ENCODE measurements at places on chromosomes 2 and 18. TPM values are rescaled to one million over a fixed set of nuclear protein-coding genes. Genes with fewer than 3 reads are reported as not detected.

The LRATD1 gene
- total RNA-seq, result 3.6 TPM

The HOXD13 gene
- not detected for total RNA-seq

- no peak for DNase-seq
Observed at GRCh38 chr2:24434541-24434940, 56.5 kb upstream of the NCOA1 start.

DNA sequence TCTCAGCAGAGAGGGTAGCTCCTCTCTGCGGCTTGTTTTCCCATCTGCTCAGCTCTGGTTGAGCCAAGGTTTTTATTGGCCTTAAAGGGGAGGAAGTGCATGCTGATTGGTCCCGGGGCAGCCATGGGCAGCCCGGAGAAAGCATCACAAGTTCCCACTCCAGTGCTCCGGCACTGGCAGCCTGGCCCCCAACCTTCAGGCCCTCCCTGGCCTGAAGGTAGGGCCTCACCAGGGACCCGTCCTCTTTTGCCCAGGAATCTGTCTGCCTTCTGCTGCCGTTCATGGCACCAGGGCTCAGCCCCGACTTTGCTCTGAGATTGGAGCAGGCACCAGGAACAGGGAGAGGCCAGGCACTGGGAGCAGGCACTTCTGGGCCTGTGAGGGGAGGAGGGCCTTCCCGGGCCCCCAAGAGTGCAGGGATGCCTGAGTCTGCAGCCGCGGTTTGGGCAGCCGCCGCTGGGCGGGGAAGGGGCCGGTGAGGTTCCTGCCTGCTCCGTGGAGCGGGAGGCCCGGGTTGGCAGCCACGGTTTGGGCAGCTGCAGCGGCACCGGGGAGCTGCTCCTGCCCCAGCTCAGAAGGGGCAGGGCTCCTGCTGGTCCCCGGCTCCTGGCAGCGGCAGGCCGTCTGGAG lies 17.5 kb upstream of the ILKAP start:
- DNase-seq, result no peak

DNA sequence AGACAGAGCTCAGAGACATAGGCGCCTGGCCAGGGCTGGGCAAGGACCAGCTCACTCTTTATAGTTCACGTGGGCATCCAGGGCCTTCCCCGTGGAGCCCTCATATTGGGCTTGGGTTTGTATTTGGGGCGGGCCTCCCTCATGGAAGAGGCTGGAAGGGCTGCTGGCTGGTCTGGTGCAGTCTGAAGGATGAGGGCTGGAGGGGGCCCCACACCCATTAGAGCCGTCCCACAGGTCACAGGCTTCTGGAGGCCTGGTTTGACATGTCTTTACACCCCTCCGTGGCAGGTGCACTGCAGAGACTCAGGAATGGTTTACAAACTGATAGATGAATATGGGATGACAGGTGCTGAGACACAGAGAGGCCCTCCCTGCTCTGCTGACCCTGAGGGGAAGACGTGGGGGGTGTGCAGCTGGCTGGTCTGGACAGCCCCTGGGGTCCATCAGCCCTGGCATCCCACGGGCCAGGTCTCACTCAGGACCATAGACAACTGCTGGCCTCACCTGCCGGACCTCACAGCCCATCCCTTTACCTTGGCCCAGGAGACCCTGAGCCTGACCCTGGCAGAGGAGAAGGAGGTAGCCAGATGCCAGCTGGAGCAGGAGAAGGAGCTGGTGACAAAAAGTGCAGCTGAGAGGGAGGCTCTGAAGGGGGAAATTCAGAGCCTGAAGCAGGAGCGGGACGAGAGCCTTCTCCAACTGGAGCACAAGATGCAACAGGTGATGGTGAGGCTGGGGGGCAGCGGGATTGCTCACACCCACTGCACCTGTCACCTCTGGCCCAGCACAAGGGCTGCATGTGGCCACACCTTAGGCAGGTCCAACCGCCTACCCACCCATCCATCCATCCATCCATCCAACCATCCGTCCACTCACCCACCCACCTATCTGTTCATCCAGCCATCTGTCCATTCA lies 43.9 kb downstream of the CROCC2 start:
- no peak for DNase-seq

GRCh38 chr2:38065502-38066135 lies 10.3 kb downstream of the CYP1B1 start:
- no peak for DNase-seq

All from neural crest cell (in vitro differentiated cells).